ENCODE measurements at places on chromosomes 4 and X. TPM values are rescaled to one million over a fixed set of nuclear protein-coding genes. Genes with fewer than 3 reads are reported as not detected.

SLC26A1 gene
- not detected for total RNA-seq

CLDN22 gene
- not detected for total RNA-seq

SPANXA1 gene
- total RNA-seq, result 122 TPM

SH2D1A gene
- not detected for total RNA-seq

RIBC1 gene
- total RNA-seq, result 0.42 TPM

TIGD2 gene
- 7.8 TPM for total RNA-seq

PGAM4 gene
- not detected for total RNA-seq

XAGE2 gene
- total RNA-seq, result not detected

ARHGAP6 gene
- total RNA-seq, result 0.73 TPM

F8A3 gene
- 12.7 TPM for total RNA-seq

CHRNA9 gene
- total RNA-seq, result not detected

FRMPD4 gene
- 0.53 TPM for total RNA-seq

HAND2 gene
- 0.46 TPM for total RNA-seq

SNX25 gene
- 41.9 TPM for total RNA-seq

SLC6A14 gene
- total RNA-seq, result not detected

CLNK gene
- not detected for total RNA-seq

NKX3-2 gene
- 0.16 TPM for total RNA-seq

CRLF2 gene
- total RNA-seq, result not detected

TMPRSS11A gene
- not detected for total RNA-seq

BMP3 gene
- 0.24 TPM for total RNA-seq

LAS1L gene
- total RNA-seq, result 29.2 TPM

C4orf54 gene
- 0.02 TPM for total RNA-seq

AIFM1 gene
- 34.9 TPM for total RNA-seq
